NCI-H1436 treated with DMSO at 0.1 percent for 48 hours (cell line): ENCODE measurements at places on chromosomes 5 and 9.

- no peak for DNase-seq
Observed at GRCh38 chr5:65914641-65915196, 11.7 kb upstream of the ERBIN start.

GRCh38 chr9:34928921-34929320, 29.2 kb upstream of the PHF24 start:
- no peak for DNase-seq

GRCh38 chr5:59346982-59347381, 546.5 kb downstream of the PDE4D start:
- no peak for DNase-seq

DNA sequence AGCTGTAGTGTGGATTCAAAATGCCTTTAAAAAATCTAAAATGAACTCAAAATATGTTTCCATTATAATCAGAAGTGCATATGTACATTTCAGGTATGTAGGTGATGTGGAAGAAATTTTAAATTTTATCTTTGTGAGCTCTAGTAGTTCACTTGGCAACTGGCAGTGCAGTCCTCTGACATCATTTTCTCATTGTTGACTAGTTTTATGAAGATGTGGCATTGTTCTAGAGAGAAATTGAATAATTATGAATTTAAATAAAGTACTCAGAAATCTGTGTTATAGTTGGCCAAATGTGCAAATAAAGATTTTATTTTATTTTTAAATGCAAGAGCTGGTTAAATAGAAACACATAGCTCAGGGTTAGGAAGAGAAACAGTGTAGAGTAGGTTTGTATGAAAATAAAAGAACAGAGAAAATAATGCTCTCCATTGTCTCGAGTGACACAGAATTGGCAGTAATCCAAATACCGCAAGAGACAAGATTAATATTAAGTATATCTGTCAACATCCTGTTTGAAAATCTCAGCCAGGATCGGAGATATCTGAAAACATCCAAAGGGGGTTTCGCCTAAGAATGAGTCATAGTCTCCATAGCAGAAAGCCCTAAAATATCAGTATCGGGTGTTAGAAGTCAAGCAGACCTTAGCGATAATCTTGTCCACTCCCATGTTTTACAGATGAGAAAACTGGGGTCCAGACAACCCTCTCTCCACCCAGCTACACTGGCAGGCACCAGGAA, 189.4 kb downstream of the CCDC192 start:
- DNase-seq: no peak

GRCh38 chr5:76099756-76100155, 16.6 kb downstream of the SV2C start:
- no peak for DNase-seq

DNA sequence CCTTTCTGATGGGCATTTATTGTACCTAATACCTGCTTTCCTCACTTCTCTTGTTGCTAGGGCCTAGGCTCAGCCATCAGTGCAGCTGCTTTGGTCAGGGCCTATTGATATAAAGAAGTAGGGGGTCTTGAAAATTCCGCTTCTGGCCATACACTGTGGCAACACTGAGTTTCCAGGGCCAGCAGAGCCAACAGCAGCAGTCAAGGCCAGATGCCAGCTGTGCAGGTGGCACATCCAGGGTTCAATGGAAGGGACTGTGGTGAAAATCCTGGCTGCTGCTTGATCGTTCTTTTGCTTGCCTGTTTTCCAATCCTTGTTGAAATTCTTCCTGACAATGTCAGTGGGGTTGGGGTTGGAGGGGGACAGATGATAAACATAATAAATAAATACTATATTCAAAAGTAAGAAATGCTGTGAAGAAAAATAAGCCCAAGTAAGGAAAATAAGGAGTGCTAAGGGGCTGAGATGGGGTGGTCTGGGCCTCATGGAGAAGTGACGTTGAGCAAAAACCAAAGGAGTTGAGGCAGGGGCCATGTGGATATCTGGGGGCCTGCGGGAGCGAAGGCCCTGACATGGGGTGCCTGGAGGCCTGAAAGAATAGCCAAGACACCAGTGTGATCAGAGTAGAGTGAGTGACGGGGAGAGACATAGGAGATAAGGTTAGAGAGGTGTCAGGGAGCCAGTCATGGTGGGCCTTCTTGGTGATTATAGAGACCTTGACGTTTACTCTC, 91.0 kb upstream of the ALDH1B1 start:
- DNase-seq: no peak

DNA sequence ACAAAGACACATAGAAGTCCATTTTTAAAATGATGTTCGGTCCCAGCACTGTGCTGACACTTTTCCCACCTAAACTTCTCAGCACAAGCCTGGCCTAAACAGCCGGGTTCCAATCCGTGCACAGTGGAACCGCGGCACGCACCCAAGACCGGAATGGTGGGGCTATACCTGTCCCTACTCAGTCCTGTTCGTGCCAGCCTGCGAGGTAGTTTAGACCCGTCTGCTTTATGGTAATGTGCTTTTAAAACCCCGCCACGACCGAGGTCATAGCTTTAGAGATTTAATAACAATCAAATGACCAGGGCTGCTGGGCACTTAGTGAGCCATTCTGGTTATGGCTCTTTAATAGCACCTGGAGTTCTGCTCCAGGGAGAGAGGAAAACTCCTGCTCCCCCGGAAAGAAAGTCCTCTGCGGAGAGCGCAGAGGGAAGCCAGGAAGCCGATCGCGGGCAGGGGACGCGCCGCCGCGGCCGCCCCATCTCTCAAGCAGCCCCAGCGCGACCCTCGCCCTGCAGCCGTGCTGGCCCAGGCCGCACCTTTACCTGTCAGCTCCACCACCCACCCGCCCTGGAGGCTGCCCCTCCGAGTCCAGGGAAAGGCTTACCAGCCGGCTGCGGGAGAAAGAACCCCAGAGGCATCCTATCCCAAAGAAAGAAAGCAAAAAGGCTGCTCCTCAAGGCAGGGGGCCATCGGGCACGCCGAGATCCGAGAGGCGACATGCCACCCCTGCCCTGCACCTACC, 511 bp downstream of the ARL15 start:
- no peak for DNase-seq

DNA sequence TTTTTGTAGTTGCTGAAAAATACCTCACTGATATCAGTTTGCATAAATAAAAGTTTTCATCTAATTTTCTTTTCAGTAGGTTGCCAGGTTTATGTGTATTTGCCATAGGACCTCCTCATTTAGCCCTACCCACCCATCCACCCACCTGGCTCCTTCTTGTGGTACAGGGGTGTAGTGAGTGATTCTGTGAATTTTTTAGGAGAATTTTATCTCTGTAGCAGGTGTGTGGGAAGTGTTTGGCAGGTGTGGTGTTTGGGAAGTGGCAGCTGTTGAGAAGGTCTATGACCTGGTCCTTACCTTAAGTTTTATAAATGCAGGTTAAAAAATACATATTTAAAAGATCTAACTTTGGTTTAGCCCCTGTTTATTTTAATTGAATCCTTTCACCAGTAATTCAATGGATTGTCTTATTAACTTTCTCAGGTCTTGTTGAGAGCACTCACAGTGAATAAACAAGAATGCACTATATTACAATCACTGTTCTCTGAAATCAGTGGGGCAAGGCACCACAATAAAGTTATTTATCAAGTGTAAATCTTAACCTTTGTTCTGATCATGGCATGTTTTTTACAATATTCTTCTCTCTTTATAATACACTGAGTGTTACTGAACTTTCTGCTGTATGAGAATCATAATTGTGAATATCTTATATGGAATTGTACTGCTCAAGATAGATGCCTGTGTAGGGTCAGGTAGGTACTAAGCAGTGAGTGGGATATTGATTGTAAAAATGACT, 189.1 kb downstream of the WDR70 start:
- no peak for DNase-seq

GRCh38 chr5:16548115-16548514, 68.7 kb downstream of the RETREG1 start:
- DNase-seq: no peak

DNA sequence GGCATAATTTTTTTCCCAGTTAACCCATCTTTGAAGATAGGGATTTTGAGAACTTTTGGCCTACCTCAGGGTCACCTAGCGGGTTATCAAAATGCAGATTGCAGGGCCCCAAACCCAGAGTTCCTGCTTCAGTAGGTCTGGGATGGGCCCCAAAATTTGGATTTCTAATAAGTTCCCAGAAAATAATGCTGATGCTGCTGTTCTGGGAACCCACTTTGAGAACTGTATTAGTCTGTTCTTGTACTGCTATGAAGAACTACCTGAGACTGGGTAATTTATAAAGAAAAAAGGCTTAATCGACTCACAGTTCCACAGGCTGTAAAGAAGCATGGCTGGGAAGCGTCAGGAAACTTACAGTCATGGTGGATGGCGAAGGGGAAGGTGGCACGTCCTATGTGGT, 182.2 kb upstream of the DMRT1 start:
- DNase-seq: no peak

- DNase-seq: no peak
Observed at GRCh38 chr5:87899208-87899661, 369.4 kb downstream of the TMEM161B start.

- no peak for DNase-seq
Observed at GRCh38 chr9:113349445-113350094, at the start of gene BSPRY. TSS of gene BSPRY (plus strand) at chr9:113349541. CDS start at chr9:113349580, 39 bp downstream.

DNA sequence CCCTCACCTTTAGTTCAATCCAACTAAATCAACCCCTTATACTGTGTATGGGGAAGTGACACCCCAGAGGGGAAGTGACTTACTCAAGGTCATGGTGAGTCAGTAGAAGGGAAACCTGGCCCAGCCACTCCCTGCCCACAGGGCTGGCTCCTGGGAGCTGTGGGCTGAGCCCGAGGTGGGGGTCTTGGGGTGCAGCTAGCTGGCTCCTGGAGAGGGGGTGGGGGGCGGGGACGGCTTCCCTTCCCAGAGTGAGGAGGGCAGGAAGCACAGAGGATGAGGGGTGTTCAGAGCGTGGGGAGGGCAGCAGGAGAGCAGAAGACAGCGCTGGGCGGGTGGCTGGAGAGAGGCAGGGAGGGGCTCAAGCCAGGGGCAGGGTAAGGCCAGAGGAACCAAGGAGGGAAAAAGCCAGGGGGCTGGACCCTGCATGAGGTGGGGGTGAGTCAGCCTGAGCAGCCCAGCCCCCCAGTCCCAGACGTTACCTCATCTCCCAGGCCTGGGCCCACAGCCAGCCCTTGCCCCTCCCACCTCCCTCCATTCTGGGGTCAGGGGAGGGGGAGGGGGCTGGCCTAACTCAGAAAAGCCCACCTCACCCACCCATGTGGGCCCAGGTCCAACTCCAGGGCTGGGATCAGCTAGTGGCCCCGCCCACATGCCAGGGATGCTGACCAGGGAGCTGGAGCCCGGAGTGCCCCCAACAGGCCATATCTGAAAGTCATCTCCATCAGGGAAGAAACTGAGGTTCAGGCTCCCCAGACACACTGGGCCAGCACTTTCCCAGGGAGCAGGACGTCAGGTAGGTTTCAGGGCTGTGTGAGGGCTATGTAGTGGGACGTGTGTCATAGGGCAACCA, 2.8 kb downstream of the PDLIM7 start:
- DNase-seq: no peak

GRCh38 chr9:133112663-133113026, 8.4 kb downstream of the RALGDS start:
- no peak for DNase-seq

GRCh38 chr5:136427426-136427825, 62.1 kb upstream of the TRPC7 start:
- no peak for DNase-seq

DNA sequence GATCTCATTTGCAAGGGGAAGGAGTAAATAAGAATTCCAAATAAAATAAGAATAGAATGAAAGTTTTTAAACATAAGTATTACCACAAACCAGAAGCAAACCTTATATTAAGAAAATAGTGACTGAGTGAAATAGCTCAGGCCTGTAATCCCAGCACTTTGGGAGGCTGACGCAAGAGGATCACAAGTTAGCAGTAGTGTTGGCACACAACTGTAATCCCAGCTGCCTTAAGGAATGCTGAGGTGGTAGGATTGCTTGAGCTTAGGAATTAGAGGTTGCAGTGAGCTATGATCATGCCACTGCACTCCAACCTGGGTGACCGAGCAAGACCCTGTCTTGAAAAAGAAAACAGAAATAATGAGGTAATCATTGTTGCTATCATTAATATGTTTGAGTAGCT, 47.0 kb downstream of the APC start:
- no peak for DNase-seq

- no peak for DNase-seq
Observed at GRCh38 chr5:16456103-16456832, 9.3 kb downstream of the ZNF622 start.

DNA sequence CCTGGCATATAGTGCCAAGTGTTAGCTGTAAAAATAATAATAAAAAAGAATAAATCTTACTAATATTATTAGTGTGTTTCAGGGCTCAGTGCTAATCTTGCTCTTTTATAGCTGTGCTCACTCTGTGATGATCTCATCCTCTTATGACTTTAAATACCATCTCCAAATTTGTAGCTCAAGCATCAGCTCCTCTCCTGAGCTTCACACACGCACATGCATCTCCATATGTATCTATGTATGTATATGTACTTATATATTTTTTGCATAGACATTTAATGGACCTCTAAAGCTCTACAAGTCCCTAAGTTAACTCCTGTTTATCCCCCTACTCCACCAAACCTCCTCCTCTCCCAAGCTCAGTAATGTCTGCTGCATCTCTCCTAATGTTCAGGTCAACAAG, 170.8 kb upstream of the NR3C1 start:
- no peak for DNase-seq

DNA sequence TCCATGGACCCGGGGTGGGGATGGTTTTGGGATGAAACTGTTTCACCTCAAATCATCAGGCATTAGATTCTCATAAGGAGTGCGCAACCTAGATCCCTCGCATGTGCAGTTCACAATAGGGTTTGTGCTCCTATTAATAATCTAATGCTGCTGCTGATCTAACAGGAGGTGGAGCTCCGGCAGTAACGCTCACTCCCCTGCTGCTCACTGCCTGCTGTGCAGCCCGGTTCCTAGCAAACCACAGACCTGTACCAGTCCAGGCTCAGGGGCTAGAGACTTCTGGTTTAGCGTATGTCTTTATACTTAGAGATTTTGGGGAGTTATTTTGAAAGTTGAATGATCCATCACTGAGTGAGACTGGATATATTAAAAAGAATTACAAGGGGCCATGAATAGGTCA, 50.2 kb downstream of the RICTOR start:
- no peak for DNase-seq

DNA sequence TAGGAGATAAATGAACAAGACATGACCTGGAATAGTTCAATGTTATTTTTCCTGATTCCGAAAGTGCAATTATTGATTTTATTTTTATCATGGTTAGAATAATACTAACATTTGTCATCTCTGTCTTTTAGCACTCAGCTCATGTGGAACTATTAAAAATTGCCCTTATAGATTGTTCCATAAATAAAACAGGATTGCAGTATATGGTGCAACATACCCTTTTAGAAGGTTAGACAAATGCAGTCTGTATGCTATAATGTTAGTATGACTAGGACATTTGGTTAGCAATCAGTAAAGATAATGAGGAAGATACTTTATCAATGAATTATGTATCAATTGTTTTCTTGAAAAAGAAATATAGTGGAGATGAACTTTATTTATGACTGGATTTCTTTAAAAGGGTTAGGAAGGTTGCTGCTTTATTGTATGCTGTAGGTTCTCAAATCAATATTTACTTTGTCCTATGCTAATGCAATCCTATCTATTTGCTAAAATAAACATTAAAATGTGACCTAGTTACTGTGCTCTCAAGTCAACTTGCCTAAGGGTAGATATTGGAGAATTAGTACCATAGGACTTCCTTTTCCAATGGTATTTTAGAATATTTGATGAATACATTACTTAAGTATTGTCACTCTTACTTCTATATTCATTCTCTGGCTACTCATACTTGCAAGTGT, 348.9 kb upstream of the ISL1 start:
- no peak for DNase-seq
